NCI-H82 (cell line): ENCODE measurements at places on chromosomes 5 and 9.

GRCh38 chr9:135817951-135818717 lies 89.2 kb downstream of the CAMSAP1 start:
- no peak for DNase-seq

DNA sequence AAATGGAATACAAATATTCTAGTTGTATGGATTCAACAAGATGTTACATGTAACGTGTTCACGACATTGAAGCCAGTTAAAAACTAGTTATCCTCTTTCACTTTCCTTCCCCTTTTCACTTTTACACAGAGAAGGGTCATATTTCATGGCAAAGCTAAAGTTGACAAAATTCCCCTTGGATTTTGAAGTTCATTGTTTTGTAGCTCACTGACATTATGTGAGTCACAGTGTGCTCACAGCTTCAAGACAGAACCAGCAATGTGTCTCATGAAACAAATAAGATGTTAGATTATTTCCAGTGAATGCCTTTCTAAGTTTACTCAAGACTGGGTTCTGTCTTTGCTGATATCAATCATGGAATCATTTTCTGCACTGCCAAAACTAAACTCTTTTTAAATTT lies 535.5 kb upstream of the GRIN3A start:
- no peak for DNase-seq

DNA sequence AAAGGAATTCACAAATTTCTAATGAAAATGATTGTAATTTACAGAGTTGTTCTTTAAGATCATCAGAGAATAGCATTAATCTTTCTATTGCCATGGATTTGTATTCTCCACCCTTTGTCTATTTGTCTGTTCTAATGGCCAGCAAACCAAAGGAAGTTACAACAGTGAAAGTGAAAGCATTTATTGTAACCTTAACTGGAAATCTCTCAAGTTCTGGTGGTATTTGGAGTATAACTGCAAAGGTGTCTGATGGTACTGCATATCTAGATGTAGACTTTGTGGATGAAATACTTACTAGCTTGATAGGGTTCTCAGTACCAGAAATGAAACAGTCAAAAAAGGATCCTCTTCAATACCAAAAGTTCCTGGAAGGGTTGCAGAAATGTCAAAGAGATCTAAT lies 21.7 kb downstream of the RMI1 start:
- no peak for DNase-seq

DNA sequence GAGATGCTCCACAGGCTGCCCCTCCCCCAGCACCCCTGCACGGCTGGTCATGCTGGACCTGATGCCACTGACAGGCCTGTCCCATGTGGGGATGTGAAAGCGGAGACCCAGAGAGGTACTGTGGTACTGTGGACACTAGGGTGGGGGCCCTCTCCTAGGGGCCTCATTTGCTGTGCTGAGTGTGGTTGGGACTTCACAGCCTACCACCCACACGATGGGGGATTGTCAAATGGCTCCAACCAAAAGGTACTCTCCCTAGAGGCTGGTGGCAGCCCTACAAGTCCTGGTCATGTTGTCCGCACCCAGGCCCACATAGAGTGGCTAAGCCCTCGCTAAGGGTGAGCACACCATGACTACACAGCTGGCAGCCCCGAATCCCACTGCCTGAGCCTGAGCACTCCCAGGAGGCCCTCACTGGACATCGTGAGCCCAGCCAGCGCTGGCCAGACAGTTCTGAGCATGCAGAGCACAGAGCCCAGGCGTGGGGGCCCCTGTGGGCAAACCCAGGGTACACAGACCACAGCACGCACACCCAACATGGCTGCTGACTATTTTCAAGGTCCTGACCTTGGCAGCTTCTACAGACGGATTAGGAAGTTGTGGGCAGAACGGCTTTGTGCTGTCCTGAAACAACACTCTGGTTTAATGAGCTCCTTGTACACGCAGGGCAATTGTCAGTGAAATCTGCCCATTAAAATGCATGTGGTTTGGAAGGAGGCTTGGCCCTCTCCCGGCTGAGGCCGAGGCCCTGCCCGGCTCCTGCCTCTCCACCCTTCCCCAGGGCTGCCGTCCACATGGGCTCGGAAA lies 214.1 kb downstream of the HSPA4 start:
- peak; percentile 10 for DNase-seq

- no peak for DNase-seq
Measured at GRCh38 chr9:105241356-105242043, 3.0 kb upstream of the SLC44A1 start.

- no peak for DNase-seq
Measured at GRCh38 chr5:57468481-57469163, 14.0 kb downstream of the ACTBL2 start.

GRCh38 chr5:61479850-61480614 lies 148.0 kb downstream of the ZSWIM6 start:
- no peak for DNase-seq

DNA sequence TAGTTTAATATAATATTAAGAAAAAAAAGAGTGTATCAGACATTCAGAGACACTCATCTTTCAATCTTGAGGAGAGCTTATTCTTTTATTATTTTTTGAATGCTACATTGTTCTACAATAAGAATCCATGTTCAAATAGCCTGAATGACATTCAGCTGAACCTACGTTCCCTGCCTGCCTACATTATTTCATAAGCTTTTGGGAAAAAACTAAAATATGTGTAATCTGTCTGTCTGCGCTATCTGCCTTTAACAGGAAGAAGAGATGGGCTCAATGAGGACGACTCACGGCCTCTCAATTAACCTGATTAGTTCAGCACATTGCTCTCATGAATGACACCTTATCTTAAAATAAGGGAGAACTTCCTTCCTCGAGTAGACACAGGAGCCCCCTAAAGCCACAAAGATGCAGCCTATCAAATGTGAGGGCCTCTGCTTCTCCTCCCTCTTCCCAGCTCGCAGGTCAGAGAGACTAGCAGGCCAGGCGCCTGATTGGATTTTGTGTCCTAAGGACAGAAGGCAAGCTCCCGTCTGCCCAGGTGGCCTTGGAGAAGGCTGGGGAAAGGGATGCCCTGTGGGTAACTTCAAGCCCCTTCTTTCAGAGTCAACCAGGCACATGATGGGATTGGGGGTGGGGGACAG lies 37.8 kb downstream of the EBF1 start:
- peak; percentile 90 for DNase-seq

- peak; percentile 79 for DNase-seq
Measured at GRCh38 chr5:26700759-26701384, 337.5 kb downstream of the CDH9 start.

- peak; percentile 51 for DNase-seq
Measured at GRCh38 chr5:72408603-72409002, 88.4 kb downstream of the PTCD2 start.

- DNase-seq: no peak
Measured at GRCh38 chr5:133947431-133947841, 21.0 kb downstream of the C5orf15 start.

DNA sequence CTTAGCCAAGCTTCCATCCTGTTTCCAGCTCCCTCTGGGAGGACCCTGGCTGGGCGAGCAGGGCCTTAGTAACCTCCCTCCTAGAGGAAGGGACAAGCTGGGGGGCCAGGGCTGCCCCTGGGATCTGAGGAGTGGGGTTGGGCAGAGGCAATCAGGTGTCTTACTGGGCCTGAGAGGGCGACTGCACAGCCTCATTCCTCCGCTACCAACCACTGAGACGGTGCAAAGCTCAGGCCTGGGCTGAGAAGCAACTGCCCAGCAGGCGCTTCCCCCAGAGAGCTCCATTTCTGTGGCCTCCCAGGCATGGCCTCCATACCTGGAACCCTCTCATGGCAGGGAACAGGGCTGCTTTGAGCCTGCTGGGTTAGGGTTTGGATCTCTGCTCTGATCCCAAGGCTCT lies 18.8 kb upstream of the GFPT2 start:
- DNase-seq: no peak

DNA sequence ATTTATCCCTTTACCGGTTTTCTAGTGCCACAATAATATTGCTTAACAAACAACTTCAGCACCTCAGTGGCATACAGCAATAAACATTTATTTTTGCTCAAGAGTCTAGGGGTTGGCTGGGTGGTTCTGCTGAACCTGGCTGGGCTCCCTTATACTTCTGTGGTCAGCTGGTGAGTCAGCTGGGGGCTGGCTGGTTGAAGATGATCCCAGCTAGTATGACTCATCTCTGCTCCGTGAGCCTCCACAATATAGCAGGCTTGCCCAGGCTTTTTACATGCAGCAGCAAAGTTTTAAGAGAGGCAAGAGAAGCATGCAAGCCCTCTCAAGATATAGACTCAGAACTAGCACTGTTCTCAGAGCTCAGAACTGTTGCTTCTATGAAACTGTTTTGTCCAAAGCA lies 523.5 kb upstream of the CLINT1 start:
- peak; percentile 42 for DNase-seq

DNA sequence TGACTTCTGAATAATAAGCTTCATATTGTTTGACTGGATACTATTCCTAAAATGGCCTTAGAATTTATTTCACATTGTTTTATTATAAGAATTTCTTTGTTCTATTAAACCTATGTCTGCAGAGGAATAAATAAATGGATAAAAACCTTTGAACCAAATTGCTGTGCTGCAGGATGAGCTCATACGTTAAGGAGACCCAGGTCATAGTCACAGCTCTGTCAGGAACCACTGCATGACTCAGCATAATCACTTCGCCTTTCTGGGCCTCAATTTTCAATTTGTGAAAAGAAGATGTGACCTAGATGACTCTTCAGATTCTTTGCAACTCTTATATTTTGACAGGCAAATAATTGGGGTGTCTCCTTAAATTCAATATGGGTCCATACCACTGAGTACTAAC lies 36.7 kb upstream of the HMHB1 start:
- no peak for DNase-seq

DNA sequence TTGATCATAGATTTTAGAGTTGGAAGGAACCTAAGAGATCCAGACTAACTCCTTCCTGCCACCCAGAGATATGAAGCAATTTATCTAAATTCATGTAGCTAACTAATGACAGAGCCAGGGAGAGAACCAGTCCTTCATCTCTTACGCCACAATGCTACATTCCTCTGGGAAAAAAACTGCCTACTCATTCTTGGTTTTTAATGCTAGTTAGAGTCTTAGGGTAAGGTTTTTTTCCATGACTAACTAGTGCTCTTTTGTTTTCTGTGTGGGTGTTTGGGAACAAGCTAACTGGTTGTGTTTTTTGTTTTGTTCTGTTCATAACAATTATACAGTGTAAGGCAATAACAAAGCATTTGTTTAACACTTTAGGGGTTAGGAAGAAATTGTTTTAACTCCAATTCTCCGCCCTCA lies 52.4 kb downstream of the SLC44A1 start:
- DNase-seq: no peak

- DNase-seq: peak; percentile 34
Measured at GRCh38 chr5:55691265-55692105, 20.6 kb downstream of the SLC38A9 start.

DNA sequence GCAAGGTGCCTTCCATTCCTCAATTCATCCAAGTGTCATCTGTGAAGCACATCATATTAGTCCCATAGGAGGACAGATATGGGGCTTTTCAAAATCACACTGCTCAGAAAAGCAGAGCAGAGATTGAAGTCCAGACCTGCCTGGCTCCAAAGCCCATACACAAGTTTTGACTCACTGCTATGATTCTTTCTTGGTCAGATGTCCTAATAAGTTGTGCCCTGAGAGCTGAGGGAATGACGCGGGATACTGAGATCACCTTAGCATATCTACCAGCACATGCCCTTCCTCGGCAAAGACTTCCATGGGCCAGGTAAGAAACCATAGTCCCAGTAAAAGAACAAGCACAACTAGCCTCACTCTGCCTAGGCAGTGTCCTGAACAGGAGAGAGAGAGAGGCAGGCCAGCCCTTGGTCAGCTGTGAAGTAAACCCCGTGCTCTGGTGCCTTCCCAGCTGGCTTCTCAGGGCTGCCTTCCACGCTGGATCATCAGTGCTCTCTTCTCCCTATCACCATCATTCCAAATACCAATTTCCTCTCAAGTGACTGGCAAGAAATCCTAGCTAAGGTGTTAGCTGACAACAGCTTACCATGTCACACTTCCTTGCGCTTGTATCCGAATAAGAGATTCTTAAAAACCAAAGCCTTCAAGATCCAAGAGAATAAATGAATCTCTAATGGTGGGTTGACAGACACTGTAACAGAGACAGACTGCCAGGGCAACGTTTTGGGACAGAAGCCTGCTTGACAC lies 73.2 kb downstream of the SIL1 start:
- DNase-seq: no peak

DNA sequence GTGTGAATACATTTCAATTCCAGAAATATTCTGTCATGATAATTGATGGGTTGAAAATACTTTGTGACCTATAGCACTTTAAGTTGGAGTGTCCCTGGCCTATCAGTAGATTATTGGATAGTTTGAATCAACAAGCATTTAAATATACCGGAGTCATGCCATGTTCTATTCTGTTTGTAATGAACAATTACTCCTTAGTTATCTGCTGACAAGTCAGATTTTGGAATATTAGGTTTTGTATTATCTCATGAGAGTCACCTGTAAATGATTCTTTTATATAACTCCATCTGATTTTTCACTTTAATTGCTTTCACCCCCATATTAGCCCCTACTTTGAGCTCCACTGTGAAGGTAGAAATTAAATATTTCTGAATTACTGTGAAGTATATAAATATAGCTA lies 92.5 kb upstream of the SH3GL2 start:
- no peak for DNase-seq

DNA sequence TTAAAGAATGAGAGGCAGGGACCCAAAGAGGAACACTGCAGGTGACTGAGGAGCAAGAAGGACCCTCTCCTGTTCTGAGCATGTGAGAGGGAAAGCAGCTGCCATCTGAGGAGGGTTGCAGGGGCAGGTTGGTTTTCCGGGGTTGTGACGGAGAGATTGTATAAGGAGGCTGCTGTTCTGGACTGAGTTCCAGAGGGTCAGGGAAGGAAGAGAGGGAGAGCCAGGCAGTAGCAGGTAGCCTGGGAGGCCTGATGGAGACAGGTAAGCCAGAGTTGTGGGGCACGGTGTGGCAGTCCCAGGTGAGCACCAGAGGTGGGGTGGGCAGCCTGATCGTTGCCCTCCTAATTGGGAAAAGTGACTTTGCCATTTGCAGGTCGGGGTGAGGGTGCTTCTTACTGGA lies 9.8 kb downstream of the CCT5 start:
- DNase-seq: no peak

DNA sequence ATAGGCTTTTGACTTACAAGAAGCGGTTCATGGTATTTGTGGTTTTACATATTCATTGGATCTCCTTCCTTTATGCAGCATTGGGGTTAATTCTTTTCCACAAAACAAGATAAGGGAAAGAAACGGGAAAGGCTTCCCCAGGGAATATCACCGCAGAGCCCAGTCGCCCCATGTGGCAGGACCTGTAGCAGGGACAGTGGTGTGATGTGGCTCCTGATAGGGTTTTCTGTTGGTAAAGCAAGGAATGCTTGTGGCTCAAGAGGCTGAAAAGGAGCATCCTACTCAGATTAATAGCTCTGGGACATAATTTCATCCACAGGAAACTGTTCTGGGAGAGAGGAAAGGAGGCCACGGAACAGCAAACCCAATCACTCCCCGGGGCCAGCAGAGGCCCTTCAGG lies 699.9 kb downstream of the MTRR start:
- no peak for DNase-seq

GRCh38 chr9:88783711-88784083 lies 207.6 kb upstream of the S1PR3 start:
- peak; percentile 1 for DNase-seq

DNA sequence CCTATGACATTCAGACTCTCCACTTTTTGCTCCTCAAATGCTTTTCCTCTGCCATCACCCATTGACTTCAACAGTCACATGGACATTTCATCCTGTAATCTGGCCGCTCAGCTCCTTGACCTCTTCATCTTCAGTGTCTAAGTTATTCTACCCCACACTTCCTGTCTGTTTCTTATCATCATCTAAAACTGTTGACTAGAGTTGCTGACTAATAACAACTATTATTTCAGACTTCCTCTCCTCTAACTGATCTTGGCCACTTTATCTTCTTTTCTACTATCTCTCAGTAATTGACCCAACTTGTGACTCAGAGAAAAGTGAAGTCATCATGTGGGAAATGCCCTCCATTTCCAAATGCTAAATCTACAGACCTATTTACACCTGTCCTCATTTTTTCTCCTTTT lies 254.7 kb upstream of the TRPC7 start:
- no peak for DNase-seq
